ENCODE measurements at places on chromosomes 6 and 20.
A peak's percentile ranks its signal among the peaks of the same experiment; 100 is the strongest.

GRCh38 chr20:59515013-59515905 is 89.1 kb upstream of the PHACTR3 start:
- DNase-seq = peak; percentile 24

- DNase-seq = peak; percentile 50
Observed at GRCh38 chr6:136226674-136227377, 23.3 kb downstream of the MTFR2 start.

DNA sequence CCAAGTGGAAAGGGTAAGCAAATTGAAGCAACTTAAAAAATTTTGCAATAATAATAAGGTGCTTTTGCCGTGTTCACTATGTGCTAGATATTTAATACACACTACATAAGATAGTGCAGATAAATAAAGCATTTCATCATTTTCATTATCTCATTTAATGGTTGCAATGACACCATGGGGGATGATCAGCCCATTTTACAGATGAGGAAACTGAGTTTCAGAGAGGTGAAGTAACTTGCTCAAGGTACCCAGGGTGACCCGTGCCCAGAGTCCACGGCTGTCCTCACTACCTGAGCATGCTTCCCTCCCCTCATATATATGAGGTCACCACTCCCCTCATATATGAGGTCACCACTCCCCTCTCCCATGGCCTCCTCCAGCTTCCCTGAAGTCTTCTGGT is 7.5 kb upstream of the KCNK5 start:
- DNase-seq = no peak

DNA sequence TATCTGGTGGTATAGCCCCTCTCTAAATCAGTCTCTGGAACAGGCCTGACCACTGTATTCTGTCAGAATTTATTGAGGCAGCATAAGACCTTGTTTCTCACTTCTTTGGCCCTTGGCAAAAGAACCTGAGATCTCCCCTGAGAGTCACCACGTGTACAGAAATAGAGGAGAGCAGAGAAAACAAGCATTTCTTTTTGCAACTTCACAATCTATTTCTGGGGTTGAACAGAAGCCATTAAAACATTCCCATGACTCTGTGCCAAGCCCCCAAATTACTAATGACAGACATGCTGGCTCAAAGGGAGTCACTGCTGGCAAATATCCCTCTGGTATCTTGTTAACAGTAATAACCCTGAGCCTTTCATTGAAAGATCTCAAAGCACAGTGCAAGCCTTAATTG is 395.3 kb downstream of the MAFB start:
- no peak for DNase-seq

DNA sequence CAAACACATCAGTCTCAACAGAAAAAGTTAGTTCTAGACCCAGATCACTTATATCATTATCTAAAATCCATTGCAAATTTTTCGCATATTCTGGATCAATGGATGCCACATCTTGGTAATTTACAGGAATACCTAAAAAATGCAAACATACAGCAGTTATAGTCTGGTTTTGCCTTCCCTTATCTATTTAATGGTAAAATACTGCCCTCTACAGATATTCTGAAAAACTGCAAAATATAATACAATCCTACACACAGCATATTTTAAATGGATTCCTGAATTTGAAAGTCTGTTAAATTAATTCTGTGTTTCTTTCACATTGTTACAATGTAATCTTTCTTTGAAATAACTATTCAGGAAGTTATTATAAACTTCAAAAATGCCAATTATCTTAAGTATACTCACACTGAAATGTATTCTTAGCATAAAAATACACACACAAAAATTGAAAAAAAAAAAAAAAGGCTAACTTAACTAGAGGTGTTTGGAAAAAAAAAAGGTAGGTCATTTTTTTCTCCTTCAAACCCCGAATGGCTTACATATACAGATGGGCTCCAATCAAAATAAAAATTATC is 88.4 kb downstream of the HACE1 start:
- DNase-seq = peak; percentile 35

DNA sequence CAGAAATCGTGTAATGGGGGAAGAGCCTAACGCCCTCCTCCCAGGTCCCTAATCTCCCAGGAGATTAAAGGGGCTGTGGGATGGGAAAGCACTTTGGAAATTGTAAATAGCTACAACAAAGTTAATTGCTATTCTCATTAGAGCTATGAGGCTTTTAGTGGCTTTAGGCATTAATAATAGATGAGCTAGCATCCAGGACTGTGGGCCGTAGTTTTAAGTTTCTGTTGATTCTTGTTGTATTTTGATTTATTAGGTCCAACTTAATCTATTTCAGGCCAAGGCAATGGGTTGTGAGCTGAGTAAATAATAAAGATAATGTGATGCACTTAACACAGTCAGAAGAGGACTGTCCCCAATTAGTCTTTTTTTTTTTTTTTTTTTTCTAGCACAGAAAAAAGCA is 67.7 kb downstream of the ANKRD6 start:
- DNase-seq = no peak

DNA sequence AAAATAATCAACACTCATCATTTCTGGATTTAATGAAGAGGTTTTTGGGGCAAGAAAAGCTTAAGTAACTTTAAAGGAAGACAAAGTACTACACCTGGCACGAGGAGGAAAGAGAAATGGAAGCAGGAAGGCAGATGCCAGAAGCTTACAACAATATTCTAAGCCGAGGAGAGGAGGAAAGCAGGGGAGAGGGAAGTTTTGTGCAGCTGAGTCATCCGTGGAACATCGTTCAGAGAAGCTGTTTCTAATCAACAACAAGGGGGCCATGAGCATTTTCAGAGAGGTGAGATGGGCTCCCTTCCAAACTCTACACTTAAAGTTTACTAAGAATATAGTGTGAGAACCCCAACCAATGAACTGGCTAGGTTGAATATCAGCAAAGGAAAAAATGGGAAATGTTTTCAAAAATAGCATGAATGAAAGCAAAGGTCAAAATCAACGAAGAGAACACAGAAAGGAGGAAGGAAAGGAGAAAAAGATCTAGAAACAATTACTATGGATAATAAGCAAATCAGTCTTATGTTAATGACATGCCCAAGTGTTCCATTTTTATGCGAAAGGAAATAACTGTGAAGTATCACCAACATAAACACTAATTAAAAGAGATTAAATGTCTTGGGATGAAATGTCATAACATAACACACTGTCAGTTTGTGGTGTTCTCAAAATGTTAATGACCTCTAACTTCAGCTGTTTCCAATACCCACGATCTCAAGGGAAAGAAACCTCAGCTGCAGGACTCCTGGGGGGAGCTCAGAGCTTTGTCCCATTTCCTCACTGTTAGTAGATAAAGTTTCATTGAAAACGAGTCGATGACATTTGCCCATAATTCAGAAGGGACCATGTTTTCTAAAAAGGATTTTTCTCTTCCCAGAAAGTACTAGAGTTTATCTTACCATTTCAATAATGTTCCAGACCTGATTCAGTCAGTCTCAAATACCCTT is 203.4 kb upstream of the STXBP5 start:
- DNase-seq = no peak

GRCh38 chr6:1763404-1763803 is 153.7 kb downstream of the FOXC1 start:
- DNase-seq = peak; percentile 22

DNA sequence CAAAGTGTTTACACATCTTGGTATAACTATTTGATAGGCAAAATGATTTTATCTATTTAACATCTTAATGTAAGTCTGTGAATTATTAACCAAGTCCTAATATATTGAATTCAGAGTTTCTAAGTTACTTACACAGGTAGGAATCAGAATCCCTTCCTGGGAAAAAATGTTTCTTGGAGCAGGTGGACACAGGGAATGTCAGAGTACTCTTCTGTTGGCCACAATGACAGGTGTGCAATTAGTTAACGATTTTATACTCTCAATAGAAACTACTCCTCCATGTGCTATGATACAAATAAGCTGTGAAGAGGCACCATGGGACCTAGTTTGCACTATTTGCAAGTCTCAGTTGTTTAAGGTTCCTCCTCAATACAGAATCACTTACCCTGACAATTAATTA is 821 bp upstream of the TAAR5 start:
- DNase-seq = no peak

- peak; percentile 15 for DNase-seq
Observed at GRCh38 chr20:11188843-11189603, 515.2 kb upstream of the JAG1 start.

GRCh38 chr6:117200067-117200466 is 65.3 kb upstream of the VGLL2 start:
- no peak for DNase-seq

DNA sequence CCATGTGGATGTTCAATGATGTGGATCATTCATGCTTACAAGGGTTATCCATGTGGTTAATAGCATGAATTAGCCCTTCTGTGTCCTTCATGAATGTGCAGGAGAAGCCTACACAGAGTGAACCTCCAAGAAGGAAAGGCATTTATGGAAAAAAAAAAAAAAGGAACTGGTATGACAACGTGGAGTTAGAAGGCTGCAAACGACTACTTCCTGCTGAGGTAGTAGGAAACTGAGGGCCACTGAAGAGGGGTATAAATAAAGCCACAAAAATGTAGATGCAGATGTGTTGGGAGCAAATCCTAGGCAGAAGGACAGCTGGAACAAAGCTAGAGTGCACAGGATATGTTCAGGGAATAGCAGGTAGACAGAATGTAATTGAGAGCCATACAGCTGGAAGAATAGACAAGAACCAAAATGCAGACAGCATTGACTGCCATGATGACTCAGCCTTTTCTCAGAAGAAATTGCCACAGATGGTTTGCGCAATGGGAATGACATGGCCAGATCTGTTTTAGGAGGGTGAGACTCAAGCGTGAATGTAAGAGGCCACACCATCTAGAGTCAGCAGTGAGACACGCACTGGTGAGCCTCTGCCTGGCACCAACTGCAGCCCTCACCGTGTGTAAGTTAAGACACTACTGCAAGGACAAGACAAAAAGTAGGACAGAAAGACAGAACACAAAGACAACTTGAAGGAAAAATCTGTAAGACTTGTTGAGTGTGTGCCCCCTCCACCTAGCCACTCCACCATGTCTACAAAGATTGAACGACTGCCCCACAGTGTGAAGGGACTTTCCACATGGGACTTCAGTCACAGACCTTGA is 79.8 kb downstream of the KIF13A start:
- peak; percentile 98 for DNase-seq

GRCh38 chr6:12039540-12040459 is 27.7 kb downstream of the HIVEP1 start:
- no peak for DNase-seq

DNA sequence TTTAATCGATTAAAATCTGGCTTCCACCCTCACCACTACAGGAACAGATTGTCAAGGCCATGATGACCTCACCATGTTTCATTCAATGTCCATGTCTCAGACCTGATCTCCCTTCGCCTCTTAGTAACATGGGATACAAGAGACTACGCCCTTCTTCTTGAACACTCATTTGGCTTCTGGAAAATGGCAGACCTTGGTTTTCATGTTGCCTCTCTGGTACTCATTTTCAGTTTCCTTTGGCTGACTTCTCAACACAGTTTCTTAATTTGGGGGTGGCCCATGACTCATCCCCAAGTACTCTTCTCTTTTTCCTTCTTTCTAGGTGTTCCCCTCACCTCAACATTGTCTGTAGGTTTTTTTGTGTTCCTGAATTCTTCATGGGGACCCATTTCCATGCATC is 22.7 kb downstream of the TMX4 start:
- DNase-seq = peak; percentile 40

DNA sequence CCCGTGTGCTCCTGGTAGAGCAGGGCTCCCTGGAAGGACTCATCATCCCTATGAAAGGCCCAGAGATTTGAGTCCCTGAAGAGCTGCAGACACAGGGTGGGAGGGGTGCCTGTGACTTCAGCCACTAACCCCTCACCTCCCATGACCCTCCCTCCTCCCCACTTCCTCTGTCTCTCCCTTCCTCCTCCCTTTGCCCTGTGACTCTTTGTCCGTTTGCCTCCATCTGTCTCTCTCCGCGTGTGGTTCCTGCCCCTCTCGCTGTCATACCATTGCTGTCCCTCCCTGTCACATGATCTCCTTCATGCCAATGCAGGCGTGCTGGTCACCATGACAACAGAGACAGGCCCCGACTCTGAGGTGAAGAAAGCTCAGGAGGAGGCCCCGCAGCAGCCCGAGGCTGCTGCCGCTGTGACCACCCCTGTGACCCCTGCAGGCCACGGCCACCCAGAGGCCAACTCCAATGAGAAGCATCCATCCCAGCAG is 19.0 kb downstream of the EPB41L1 start:
- peak; percentile 54 for DNase-seq

All from inflammatory macrophage treated with lipopolysaccharide for 4 hours (primary cell).